Lung microvascular endothelial cell (primary cell): ENCODE measurements at places on chromosomes 4 and X. TPM values are rescaled to one million over a fixed set of nuclear protein-coding genes. Genes with fewer than 3 reads are reported as not detected.
A peak's percentile ranks its signal among the peaks of the same experiment; 100 is the strongest.

- DNase-seq, result no peak
These were observed 1530.0 kb downstream of the PCDH18 start for GRCh38 chr4:136002316-136002715.

DNA sequence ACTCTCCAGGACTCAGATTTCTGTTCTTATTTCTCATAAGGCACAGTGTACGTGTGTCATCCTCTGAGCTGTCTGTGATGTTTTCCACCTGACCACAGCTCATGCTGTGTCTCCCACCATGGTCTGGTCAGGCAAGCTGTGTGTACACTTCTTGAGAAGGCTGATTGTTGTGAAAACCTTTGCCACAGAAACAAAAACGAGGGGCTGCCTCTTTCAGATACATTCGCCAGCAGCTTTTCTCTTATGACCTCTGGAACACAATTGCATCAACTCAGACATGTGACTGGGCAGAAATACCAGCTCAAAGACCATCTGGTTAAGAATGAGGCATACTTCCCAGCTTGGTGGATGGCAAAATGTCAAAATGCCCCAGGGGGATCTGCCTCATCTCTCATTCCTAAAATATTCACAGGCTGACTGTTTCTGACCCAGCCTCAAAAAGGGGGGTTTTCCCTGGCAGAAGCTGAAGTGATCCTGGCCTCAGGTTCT lies 46.1 kb downstream of the PGRMC2 start:
- DNase-seq, result no peak

DNA sequence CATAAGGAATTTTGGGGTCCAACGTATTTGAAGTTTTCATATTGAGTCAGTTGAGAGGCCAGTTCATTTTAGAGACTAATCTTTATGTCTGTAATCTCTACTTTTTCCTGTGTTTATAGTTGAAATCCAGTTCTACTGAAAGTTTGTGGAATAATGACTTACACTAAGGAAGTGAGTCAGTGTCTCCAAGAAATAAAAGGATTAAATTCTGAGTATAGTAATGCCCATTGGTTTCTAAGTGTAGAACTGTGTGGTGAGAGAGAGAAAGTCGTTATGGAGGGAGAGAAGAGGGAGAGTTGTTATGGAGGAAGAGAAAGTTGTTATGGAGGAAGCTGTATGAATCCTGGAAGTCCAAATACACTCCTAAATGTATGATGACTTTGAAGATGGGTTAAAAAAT lies 264.6 kb upstream of the HAND2 start:
- peak; percentile 75 for DNase-seq

DNA sequence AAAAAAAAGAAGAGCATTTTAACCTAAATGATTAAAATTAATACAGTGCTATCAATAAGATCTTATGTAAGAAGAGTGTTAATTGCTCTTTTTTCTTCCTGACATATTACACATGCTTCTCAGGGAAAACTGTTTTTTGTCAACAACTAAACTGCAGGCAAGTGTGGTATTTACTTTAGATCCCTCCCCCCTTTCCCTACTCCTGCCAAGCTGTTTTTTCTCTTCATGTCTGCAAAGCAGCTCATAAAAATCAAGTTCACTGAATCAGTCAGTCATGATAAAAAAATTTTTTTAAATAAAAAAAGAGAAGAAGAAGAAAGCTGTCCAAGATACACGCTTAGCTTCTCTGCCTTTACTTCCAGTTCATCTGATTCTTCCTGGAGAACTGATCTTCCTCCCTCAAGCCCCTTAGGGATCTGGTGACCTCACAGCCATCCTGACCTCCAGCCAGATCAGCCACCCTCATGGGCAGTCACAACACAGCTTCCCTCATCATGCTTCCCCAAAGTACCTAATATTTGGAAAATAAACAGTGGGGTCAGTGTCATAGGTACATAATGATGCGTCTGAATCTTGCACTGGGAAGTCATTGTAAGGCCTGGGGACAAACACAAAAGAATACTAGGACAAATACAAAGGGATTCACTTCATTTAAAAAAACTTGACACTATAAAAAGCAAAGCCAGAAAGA lies 87.0 kb downstream of the ZNF827 start:
- DNase-seq, result no peak

DNA sequence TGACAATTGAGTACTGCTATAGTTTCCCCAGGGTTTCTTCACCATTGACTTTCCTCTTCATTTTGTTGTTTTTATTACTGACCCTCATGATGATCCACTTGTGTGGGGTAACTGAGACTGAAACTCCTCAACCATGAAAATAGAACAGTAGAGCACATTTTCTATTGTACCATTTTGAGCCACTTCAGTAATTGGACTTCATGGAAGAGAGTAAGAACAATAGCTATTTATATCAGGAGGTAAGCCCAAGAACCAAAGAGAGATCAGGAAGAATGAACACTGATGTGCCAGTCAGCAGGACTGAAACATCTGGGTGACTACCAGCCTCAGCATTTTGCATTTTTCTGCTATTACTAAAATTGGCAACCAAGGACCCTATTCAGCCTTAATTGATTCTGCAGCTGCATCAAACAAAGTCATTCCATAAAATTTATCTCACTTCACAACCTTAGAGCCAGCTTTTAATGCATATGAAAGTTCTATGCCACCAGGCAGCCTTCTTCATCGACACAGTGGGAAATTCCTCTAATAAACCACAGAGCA lies 151.4 kb downstream of the BANK1 start:
- no peak for DNase-seq

DNA sequence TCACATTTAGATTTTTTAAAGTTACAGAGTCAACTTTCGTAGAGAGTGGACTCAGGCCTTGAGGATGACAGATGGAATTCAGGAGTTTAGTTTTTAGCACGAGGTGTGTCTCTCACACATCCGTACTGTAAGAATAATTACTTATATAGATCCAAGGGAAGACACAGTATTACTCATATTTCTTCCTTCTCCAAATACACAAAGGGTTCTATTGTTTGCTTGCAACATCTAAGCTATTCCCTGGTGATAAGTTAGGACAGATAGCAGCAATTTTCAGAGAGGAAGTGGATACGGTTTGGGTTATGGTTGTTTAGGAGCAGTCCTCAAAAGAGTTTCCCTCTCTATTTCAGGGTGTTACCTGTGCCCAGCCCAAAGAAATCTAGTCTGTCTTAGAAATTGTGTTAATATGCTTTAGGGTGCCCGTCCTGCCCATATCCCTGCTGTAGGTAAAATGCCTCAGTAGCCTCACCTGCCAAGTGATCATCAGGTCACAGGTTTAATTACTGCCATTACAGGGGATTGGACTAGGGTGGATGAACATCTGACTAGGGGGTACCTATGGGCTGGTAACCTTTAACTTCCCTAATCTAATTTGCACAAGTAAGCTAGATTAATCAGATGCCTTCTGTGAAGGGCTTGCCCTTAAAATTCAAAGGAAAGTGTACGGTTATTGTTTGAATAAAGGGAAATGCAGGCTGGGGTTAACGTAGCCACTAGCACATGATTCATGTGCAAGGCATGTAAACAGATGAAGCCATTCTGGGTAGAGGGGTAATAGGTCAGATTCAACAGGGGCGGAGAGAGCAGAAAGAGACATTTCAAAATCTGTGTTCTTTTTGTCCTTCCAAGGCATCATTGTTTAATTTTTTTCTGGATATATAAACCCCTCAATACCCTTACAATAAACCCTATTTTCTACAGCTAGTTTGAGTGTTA lies 8.7 kb upstream of the PPP3CA start:
- DNase-seq, result peak; percentile 89

DNA sequence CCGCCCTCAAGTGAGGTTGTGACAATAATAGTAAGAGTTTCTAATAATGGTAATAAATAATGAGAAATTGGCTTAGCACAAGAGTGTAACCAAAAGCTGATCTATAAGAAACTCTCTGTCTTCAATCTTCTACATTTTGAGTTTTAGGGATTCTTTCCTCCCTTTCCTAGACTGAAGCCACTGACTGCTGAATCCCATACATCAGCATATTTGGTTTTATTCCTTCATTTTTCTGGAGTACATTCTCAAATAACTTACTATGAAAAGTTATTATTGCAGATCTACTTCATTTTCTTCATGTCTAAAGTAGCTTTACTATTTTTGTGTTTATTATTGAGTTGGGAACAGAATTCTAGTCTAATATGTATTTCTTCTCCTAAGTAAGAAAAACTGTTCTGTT lies 49.9 kb upstream of the ADAD1 start:
- DNase-seq, result no peak

GRCh38 chrX:52983321-52984000 lies 25.1 kb upstream of the FAM156A start:
- DNase-seq, result no peak

DNA sequence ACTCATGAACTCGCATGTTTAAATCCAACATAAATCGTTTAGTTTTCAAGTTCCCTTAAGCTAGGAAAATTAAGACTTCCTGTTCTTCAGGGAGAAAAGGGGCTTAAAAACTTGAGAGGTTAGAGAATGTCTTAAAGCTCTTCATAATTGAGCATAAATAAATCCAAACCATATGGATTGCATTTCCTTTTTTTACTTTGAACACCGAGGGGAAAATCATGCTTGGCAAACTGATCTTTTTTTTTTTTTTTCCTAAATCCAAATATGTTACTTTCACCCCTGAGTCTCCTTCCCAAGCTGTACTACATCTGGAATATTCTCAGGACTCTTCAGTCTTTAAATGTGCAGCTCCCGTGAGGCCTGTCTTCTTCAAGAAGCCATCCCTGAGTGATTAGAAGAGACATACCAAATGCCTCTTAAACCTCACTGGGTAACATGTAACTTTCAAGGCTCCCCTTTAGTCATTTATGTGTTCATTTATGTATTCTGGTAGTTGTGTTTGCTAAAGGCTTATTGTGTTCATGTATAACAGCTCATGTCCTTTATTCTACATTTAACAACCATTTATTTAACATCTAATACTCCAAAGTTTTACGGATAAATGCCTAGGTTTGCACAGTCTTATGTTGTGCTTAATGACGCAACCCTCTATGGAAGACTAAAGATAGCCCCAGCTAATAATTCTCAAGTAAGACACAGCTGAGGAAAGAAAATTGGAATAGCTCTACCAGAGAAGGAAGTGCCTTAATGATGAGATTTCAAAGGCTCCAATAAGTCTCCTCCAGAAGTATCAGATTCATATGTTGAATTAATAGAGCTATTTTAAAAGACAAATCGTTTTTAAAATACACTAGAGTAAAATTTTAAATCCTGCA lies 107.0 kb downstream of the AGTR2 start:
- DNase-seq, result no peak

GRCh38 chrX:136191171-136191570 lies 43.8 kb downstream of the FHL1 start:
- DNase-seq, result peak; percentile 90

- DNase-seq, result no peak
These were observed 66.5 kb downstream of the ACOX3 start for GRCh38 chr4:8373973-8374545.

DNA sequence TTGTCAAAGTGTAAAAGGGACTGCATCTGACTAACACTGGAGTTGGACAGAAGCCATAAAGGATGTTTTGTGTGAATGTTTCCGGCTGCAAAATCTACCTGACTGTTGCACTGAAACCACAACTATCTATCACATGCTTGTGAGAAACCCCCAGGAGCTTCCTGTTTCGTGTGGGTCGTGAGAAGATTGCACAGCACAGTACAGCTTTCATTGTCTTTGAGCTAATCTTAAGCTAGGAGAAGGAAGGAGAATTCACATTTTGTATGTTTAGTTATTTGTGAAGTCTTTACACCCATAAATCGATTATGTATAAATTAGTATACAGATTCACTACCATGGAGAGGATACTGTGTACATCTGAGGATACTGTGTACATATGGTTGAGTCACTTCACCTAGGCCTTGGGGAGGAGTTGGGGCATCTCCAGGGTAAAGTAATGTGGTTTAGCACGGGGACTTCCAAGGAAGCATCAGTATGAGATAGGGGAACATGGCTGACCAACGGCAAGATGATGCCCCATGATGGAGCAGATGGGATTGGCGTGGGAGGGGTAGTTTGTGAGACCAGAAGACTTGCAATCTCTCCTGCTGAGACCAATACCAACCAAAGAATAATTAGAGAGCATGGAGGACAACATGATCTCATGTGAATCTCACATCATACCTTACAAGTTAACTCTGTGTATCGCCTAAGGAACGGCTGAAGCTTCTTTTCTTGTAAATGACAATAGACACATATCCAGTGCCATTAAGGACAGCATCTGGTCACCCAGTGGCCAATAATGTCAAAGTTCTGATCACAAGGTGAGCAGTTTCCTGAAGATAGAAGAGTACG lies 43.1 kb upstream of the FAM9C start:
- peak; percentile 97 for DNase-seq

DNA sequence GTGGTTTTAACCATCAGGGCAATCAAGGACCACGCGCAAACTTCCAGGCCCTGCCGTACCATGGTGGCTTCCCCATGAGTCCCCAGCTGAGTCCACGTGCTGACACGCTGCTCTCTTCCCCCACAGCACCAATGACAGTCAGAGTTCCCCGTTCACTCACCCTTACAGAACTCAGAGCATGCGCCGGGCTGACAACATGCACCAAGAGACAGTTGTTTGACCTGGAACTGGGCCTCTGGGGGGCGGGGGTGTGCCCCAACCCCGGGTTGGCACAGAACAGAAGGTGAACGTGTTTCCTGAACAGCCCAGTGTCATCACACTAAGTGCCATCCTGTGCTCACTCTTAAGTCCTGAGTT lies 29.4 kb downstream of the IRF2 start:
- peak; percentile 38 for DNase-seq

GRCh38 chrX:152878976-152879755 lies 18.7 kb upstream of the ZNF185 start:
- DNase-seq, result no peak

GRCh38 chrX:111098874-111099273 lies 2.9 kb downstream of the PAK3 start:
- DNase-seq, result peak; percentile 57

GRCh38 chrX:43500246-43500645 lies 155.9 kb upstream of the MAOA start:
- DNase-seq, result no peak

- DNase-seq, result peak; percentile 62
These were observed 169.0 kb downstream of the CORIN start for GRCh38 chr4:47668810-47669408.

The NEK1 gene
- 3.7 and 6.5 TPM in 2 replicates for total RNA-seq

The STATH gene
- total RNA-seq, result not detected in 2 replicates

The SPANXA1 gene
- not detected in 2 replicates for total RNA-seq

The PNMA5 gene
- not detected in 2 replicates for total RNA-seq

The UGT2B17 gene
- total RNA-seq, result not detected in 2 replicates

The CXCL11 gene
- 0.20 and 0.44 TPM in 2 replicates for total RNA-seq

The IRS4 gene
- total RNA-seq, result under 0.01 TPM in 2 replicates
